Stimulated activated CD8-positive, alpha-beta memory T cell treated with anti-CD3 and anti-CD28 coated beads, Interleukin-2, amount 100 ng/mL, for 1 hour (primary cell): ENCODE measurements at places on chromosomes 16 and 17.

- DNase-seq: no peak
Observed at GRCh38 chr16:85428168-85428898, 184.8 kb upstream of the GSE1 start.

GRCh38 chr16:89120921-89121351 lies 27.3 kb downstream of the ACSF3 start:
- DNase-seq: no peak

DNA sequence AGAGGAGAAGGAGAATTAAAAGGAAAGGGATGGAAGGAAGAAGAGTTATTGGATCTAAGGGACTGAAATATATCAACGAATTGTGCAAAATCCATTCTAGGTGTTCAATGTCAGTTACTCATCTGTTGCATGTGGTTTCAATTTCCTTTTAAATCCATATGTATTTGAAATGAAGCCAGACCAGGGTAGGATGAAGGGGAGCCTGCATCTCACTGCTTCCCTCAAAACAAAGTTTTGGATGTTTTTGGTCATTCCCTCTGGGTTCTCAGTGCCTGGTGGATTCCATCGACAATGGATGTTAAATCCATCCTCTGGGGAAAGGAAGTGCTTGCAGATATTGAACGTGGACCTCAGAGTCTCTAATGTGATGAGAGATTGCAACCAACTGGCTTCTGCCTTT lies 103.5 kb upstream of the XYLT1 start:
- DNase-seq: no peak

DNA sequence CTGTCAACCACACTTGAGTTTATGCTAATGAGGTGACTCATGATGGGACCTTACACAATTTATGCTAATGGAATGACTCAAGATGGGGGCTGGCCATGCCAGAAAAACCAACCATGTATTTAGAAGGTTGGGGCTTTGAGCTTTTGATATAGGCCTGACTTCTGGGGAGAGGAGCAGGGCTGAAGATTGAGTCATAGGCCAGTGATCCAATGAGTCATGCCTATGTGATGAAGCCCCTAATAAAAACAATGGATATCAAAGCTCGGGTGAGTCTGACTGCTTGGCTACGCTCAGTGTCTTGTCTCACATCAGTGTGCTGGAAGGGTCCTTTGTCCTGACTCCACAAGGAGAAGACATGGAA lies 7.3 kb downstream of the MFSD6L start:
- DNase-seq: no peak

DNA sequence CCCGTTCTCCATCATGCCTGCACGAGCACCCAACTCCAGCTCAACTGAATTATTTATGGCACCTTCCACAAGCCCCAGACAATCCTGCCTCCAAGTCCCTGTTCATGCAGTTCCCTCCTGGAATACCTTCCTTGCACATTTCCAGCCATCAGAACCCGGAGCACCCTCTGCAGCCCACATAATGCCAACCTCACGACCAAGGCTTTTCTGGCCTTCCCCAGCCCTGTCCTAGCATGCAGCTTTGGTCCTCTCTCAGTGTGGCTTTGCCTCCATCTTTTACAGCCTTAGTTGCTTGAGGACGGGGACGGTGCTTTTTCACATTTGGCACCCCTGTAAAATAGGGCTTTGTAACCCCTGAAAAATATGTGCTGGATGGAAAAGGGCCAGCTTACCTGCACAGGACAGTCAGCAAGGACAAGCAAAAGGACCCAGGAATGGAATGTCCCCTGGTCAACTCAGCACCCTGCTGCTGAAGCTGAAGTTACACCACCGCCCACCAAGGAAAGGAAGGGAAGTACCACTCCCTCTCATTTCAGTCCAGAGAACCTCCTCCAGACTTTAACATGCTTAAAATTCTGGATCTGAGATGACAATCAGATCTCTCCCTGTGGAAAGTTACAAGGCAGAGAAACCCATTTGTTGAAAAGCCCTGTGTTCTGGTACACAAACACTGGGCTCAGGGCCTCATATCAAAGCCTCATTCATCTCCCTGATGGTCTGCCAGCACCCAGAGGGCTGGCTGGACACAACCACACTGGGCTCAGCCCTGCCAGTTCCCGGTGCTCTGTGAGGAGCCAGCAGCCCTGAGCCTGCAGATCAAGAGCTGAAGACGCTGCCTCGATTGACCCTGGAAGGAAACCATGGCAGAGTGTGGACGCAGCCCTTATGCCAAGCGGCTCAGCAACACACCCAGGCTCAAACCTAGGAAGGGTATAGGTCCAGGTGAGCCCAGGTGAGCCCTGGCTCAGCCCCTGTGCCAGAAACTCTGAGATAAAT lies 2.9 kb downstream of the SLC39A11 start:
- DNase-seq: no peak

DNA sequence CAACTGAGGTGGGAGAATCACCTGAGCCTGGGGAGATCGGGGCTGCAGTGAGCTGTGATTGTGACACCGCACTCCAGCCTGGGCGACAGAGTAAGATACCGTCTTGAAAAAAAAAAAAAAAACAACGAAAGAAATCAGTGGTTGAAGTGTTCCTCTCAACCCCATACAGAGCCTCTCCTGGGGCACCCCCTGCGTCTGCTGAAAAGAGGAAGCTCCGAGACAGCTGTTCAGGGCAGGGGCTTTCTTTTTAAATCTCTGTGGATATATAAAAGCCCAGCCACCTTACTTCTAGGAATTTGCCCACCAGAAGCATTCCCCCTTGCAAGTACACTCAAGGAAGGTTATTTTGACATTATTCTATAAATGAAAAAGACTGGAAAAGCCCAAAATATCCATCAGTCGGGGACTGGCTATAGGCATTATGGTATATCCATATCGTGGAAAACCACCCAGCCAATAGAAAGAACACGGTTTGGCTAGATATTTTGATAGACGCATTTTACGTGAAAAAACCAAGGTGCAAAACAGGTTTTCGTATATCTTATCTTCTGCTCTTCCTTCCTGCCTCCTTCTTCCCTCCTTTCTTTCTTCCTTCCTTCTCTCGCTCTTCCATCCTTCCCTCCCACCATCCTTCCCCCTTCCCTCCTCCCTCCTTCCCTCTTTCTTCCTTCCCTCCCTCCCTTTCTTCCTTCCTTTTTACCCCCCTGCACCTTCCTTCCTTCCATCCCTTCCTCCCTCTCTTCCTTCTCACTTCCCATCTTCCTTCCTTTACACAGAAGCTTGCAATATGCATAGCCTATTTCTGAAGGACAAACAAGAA lies 9.2 kb upstream of the CCL22 start:
- DNase-seq: no peak

DNA sequence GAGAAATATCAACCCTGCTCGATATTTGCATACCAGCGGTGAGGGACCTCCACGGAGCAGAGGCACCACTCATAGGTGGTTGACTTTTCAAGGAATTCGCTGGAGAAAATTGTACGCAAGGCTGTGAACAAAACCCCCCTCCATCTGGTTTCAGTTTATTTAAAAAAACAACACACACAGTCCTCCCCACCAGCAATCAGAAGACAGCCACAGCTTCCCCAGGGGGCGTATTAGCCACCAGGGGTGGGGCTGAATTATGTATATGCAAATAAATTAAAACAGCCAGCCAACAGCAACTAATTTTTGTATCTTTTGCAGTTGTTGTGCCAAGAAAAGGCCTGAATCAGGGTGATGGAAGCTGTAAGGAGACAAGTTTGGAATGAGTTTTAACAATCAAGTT lies 5.9 kb upstream of the HSD11B2 start:
- no peak for DNase-seq

DNA sequence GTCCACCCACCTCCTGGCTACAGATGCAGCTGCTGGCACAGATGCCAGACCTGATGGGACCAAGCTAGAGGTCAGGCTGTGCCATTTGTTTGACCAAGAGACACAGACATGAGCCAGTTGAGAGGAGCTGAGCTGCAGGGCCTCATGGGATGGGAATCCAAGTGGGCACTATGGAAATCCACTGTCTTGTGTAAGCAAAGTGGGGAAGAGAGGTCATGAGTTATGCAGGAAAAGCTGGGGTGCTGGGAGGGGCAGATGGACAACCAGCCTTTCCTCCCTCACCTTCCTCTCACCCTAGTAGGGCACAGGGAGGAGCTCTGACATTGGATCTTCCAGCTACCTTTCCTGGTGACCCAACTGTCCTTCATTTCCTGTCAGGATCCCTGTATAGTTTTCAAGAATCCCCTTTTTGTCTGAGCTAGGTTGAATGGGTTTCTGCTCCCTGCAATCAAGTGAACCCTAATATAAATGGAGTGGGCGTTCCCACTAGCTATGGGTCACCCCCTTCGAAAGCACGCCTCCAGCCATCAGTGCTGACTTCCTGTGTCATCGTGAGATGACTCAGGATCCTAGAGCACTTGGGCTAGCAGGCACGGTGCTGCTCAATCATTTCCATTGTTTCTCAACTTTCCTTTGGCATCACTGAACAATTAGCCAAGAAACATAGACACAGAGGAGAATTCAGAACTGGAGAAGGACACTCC lies 13.6 kb downstream of the ATPAF2 start:
- no peak for DNase-seq
